GM23338 (cell line): ENCODE measurements at places on chromosomes 5 and 9.

DNA sequence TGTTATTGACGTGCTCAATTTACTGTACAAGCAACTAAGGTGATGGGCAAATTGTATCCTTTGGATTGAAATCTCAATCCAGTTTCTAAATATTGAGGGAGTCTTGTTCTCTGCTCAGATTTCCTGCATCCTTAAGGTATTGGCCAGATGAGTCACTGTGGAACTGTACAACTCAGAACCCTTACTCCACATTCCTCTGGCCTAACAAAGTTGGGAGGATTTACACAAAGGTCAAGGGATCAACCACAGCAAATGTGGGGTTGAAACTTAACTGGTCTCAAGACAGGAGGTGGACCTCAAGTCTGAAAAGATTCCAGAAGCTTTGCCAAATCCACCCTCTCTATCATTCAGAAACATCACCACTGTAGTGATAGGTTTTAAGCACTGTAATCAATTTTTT, 81.5 kb upstream of the AGXT2 start:
- H3K4me1 ChIP-seq = no peaks in the 10 kb centered on the region
- H3K4me3 ChIP-seq = no peak overlapping the region
- no peak for DNase-seq
- H3K27me3 ChIP-seq = no peaks in the 10 kb centered on the region
- no peaks in the 10 kb centered on the region for H3K36me3 ChIP-seq
- no peak overlapping the region for H3K27ac ChIP-seq

- no peak overlapping the region for H3K4me3 ChIP-seq
- H3K36me3 ChIP-seq = 0 out of 2 replicates have a peak, but pooled peaks cover 6% of the 10 kb centered on the region
- peaks cover 4% of the 10 kb centered on the region for H3K27me3 ChIP-seq
- H3K27ac ChIP-seq = no peak overlapping the region
- DNase-seq = no peak
- H3K4me1 ChIP-seq = peaks cover 5% of the 10 kb centered on the region; the same call in 1 of the 2 replicates
Observed at GRCh38 chr5:8461543-8461942, 592.6 kb downstream of the MTRR start.

DNA sequence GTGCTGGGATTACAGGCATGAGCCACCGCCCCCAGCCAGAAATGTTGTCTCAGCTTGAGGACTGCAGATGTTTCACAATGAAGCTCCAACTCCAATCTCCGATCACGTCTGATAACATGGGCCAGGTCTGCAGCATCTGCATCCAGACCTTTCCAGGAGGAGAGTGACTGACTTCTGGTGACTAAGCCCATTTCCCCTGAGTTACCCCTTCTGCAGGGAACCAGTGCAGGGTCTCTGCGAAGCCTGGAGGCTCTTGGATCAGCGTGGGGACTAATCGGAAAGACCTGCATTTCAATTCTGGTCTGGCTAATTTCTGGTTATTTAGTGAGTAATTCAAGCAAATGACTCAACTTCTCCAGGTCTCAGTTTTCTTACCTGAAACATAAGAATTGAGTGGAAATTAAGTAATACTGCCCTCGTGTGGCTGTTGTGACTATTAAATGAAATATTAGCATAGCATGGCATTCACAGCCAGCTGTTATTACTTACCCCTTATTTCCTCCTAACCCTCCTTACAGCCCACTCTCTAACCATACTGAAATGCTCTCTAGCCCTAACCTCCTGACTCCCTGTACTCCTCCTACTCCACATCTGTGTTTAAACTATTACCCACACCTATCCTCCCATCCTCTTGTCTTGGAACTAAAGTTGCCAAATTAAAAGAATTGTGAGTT, 2.2 kb upstream of the GNPDA1 start:
- peaks cover 6% of the 10 kb centered on the region; the same call in 1 of the 2 replicates for H3K4me1 ChIP-seq
- H3K4me3 ChIP-seq = no peak overlapping the region
- no peaks in the 10 kb centered on the region for H3K36me3 ChIP-seq
- H3K27me3 ChIP-seq = no peaks in the 10 kb centered on the region
- DNase-seq = peak; percentile 81

DNA sequence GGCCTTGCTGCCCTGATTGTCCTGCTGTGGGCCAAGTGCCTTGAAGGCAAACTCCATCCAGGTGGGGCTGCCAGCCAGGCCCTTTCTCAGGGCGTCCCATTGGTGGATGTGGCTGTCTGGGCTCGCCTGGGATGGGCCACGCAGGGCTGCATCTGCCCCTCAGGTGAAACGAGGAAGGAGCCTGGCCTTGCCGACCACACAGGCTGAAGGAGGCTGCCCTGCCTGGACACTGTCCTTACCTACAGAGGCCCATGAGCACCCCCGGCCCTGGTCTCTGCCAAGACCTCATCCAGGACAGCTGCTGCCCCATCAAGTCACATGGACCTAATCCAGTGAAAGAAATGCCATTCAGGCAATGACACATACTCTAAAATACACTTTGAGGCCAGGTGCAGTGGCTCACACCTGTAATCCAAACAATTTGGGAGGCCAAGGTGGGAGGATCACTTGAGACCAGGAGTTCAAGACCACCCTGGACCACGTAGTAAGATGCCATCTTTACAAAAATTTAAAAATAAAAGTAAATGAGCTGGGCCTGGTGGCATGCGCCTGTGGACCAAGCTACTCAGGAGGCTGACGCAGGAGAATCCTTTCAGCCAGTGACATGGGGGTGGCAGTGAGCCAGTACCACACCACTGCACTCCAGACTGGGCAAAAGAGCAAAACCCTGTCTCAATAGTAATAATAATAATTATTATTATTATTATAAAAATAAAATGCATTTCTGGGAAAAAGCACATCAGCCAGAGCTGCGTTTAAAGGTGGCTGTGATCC, 33.9 kb downstream of the PNPLA7 start:
- no peak overlapping the region for H3K27ac ChIP-seq
- no peaks in the 10 kb centered on the region for H3K27me3 ChIP-seq
- no peak overlapping the region for H3K4me3 ChIP-seq
- H3K4me1 ChIP-seq = no peaks in the 10 kb centered on the region
- peak; percentile 46 for DNase-seq
